Activated CD8-positive, alpha-beta memory T cell treated with anti-CD3 and anti-CD28 coated beads for 24 hours (primary cell): ENCODE measurements at places on chromosomes 6 and 20.

- no peak for DNase-seq
Measured at GRCh38 chr6:16079354-16079753, 49.5 kb upstream of the MYLIP start.

GRCh38 chr6:113209315-113209714 lies 647.8 kb upstream of the MARCKS start:
- DNase-seq = no peak

DNA sequence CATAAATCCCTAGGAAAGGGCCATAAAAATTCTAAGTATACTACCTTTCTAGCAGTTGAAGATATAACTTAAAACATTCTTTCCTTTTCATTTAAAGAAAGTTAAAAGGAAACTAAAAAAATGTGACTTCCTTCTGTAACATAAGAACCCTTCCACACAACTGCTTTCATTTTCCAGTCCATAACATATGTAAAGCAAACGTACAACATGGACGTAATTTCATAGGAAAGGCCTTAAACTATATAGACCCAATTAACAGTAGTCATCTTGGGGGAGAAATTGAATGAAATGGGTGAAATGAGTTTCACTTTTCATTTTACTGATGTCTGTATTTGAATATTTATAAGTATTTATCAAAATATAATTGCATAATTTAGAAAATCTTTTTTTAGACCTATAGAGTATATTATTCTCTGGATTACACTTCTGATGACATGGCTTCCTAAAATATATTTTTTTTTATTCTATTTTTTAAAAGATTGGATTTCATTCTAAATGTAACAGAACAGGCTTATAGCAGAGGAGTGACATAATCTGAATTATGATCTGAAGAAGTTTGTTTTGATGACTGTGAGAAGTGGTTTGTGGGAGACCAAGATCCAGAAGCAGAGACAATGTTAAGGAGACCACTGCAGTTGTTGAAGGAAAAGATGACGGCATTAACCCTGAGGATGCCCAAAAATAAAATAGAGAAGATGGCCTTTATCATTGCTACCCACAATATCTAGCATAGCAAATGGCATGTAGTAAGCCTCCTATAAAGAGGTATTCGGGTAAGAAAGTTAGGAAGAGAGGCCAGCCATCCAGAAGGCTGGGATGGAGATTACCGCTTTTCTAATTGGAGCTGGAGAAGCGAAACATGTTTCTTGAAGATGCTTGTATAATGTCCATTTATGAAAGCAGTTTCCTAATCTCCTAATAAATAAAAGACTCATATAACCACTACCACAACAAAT lies 260.4 kb downstream of the PTPRK start:
- DNase-seq = no peak

DNA sequence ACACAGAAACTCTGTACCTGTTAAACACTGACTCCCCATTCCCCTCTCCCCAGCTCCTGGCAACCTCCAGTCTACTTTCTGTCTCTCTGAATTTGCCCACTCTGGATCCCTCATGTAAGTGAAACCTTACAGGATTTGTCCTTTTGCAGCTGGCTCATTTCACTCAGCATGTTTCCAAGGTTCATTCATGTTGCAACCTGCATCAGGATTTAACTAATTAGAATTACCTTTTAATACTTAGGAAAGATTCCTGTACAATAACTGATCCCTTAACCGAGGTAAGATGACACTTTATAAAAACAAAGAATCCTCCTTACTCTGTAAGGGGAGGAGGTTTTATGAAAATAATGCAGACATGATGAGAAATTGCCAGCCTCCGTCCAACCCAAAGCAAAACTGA lies 113.1 kb upstream of the MTHFD1L start:
- DNase-seq = no peak

GRCh38 chr6:112050429-112050828 lies 3.5 kb upstream of the CCN6 start:
- DNase-seq = no peak

GRCh38 chr6:167558246-167559177 lies 233.6 kb downstream of the TTLL2 start:
- DNase-seq = no peak

DNA sequence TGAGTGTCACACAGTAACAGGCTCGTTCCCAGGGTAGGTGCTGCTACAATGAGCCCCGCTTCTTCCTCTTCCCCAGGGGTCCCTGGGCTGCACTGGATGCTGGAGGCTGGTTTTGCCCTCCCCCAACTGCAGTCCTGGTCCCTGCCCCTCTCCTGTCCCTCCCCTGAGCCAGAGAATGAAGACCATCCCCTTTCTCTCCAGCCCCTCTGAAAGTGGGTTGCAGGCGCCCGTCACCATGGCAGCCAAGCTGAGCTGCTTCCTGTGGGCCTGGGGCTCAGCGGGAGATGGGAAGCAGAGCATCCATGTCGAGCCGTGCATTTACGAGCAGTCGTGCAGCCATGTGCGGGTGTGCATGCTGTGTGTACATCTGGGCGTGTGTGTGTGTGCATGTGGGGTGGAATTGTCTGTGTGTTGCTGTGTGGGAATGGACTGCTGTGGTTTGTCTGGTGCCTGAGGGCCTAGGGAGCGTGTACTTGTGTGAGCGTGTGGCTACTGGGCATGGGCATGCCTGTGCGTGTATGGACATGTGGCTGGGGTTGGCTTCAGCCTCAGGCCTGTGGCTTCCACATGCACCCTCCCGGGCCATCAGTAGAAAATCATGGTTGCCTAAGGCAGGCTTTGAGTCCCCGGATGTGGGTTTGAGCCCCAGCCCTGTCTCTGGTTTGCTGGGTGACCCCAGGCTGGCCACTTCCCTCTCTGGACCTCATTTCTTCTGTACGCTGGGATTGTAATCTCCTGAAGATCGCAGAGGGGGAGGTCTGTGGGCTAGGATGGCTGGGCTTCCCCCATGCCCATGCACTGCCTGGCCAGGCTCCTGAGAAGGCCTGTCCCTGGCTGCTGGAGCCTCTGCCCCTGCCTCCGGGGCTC lies 48.8 kb downstream of the SRC start:
- no peak for DNase-seq

DNA sequence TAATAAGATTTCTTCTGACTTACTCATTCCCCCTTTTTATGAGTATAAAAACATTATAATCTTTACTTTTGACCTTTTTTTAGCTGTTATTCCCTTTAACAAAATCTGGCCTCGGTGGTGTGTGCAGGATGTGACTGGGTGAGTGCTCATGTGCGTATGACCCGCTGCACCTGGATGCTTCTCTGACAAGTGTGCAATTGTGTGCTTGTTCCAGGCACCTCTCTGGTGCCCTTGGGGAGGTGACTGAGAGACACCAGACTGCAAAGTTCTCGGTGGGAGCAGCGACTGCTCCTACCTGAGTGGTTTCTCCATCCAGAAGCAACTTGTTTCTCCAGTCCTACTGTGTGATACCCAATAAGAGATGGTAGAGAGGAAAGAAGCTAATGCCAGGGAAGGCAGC lies 65.0 kb downstream of the ISM1 start:
- DNase-seq = no peak

DNA sequence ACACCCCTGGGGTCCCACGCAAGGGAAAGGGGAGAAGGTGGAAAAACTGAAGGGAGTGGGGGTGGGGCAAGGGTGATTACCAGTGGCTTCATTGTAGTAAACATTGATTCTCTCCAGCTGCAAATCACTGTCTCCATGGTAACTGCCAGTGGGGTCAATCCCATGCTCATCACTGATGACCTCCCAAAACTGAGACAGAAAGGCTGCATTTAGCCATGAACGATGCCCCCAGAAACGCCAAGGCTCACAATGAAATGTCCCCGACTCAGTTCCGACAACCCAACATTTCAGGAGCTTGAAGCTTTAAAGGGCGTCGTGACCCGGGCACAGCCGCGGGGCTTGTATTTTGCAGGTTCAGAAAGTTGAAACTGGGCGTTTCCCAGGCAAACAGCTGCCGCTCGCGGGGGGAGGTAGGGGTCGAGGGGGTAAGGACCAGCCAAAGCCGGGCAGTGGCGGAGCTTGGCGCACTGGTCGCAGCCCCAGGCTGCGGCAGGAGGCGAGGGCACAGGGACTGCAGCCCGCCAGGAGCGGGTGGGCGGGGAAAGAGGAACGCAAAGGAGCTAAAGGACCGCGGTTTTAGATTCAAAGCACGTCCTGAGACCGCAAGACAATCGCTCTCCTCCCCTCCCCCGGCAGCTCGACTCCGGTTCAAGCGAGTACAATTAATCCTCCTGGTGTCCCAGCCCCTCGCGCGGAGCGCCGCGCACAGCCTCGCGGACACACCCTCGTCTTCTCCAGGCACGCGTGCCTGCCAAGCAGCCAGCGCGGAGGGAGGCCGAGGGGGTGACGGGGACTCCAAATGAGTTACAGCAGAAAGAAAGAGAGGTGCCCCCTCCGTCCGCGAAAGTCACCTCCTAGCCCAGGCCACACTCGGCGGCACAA lies 731 bp downstream of the TUBB2B start:
- DNase-seq = peak; percentile 72

DNA sequence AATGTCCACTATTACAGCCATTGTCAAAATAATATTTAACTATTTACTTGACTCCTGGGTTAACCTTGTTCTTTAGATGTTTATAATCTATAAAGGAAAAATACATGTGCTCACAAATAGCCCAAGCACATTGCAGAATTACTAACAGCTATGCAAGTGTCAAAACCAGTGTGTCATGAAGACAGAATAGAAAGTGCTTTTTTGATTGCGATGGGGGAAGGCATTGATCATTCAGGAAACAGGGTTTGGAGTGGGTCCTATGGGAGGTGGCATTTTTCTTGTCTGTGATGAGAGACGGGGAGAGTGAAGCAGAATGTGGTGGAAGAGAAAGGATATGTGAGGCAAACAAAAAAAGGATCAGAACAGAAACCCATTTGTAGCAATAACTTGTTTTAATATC lies 1.0 kb upstream of the AGPAT4 start:
- no peak for DNase-seq

GRCh38 chr20:37179683-37180524 lies 556 bp upstream of the MROH8 start:
- DNase-seq = no peak

DNA sequence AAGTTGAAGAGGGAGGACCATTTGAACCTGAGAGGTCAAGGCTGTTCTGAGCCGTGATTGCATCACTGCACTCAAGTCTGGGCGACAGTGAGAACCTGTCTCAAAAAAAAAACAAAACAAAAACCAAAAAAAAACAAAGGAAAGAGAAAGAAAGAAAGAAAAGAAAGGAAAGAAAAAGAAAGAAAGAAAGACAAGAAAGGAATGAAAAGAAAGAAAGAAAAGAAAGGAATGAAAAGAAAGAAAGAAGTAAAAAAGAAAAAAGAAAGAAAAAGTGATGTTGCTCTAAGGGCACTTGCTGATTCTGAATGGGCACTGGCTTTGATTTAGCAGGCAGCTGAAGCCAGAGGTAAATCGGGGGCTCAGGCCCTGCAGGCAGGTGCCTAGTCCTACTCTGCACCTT lies 161.0 kb downstream of the MCHR2 start:
- no peak for DNase-seq

DNA sequence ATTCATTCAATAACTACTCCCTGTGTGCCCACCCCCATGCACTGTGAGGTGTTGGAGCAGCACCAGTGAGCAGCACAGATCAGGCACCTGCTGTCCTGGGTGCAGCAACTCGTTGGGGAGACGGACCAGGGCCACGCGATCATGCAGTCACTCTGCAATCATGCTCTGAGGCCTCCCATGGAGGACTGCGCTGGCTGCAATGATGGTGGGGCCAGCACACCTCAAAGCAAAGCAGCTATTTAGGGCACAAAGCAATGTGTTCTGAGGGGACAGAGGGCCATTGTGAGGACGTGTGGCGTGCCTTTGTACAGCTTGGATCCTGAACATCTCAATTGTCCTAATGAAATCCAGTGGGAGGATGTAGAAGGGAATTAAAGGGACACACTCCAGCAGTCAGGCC lies 41.0 kb upstream of the MPC1 start:
- DNase-seq = no peak

- DNase-seq = no peak
Measured at GRCh38 chr20:17662333-17663039, 19.6 kb downstream of the RRBP1 start.

- DNase-seq = no peak
Measured at GRCh38 chr6:45611491-45611890, 233.8 kb upstream of the SUPT3H start.

DNA sequence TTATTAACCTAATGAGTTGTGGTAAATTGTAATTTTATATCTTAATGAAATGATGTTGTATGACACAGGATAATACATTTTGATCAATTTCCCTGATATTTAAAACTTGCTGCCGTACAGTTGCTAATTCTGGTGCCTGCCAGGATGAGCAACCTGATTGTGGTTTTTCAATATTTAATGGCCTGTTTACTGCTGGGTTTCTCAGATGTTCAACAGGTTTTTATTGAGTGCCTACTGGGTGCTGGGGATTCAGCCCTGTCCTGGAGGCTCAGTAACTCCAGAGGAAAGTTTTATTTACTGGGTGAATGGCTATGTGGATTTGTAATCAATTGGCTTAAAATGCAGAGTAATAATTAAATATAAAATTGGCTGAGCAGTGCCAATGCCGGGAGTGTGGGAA lies 8.0 kb downstream of the TOX2 start:
- DNase-seq = no peak

DNA sequence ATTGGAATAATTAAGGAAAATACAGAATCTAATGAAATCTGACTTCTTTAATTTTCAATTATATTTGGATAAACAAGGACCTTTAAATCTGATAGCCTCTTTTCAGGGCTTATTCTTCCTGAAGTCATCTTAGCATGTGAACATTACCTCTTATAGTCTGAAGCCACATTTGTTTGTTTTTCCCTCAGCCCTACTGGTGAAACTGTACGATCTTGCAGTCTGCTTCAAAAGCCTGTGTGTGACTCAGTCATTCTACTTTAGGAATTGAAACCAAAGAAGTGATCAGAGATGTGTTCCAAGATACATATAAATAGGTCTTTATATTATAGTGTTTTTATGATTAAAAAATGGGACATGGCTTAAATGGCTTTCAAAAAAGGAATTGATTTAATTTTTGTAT lies 67.5 kb downstream of the MACROD2 start:
- DNase-seq = no peak

DNA sequence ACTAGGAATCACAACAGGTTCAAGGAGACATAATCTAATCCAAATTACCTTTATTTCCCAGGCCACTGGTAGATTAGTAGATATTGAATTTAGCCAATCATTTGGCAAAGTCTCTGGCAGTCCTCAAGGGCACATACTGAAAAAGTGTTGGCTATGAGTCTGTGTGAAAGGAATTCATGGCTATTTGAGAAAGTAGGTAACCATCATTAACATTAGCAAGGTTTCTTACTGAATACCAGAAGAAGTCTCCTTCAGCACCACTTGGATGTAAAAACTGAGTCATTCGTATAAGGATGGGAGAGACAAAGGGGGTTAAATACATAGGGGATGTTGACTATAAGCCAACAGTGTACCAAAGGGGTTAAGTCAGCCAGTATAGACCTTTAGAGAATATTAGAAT lies 36.7 kb downstream of the AGPAT4 start:
- DNase-seq = no peak

- DNase-seq = no peak
Measured at GRCh38 chr6:151172751-151173150, 67.0 kb upstream of the AKAP12 start.

- no peak for DNase-seq
Measured at GRCh38 chr20:47875297-47876025, 90.2 kb upstream of the SULF2 start.

- DNase-seq = no peak
Measured at GRCh38 chr20:64247970-64248841, 7.3 kb upstream of the PCMTD2 start.

- no peak for DNase-seq
Measured at GRCh38 chr6:44105146-44105545, 22.1 kb downstream of the MRPL14 start.

GRCh38 chr20:60170116-60170515 lies 211.9 kb downstream of the CDH26 start:
- DNase-seq = no peak
